ENCODE measurements at places on chromosomes 11 and 22. TPM values are rescaled to one million over a fixed set of nuclear protein-coding genes. Genes with fewer than 3 reads are reported as not detected.

Gene PIK3IP1
- total RNA-seq = 9.3 TPM

Gene APOBEC3F
- 23.8 TPM for total RNA-seq

Gene TEF
- 1.7 TPM for total RNA-seq

Gene PKNOX2
- total RNA-seq = not detected

Gene MYH9
- total RNA-seq = 619 TPM

Gene DDI1
- total RNA-seq = not detected

Gene CELF1
- 129 TPM for total RNA-seq

Gene USP2
- total RNA-seq = 1.0 TPM

Gene KCNC1
- total RNA-seq = not detected

Gene SLC6A5
- total RNA-seq = not detected

Gene UBQLN3
- total RNA-seq = not detected

Gene RASGRP2
- 20.9 TPM for total RNA-seq

Gene SERPIND1
- not detected for total RNA-seq

Gene SCGB1D2
- total RNA-seq = not detected

Gene PDE3B
- total RNA-seq = 58.8 TPM

Gene MRPL48
- 63.1 TPM for total RNA-seq

Gene PGA4
- total RNA-seq = not detected

Gene RNF215
- 17.2 TPM for total RNA-seq

Gene MMP8
- total RNA-seq = not detected

Gene INS
- not detected for total RNA-seq

Gene TESMIN
- total RNA-seq = 5.5 TPM

Gene IL10RA
- total RNA-seq = 147 TPM

Gene GPHA2
- total RNA-seq = not detected

Gene TRIM22
- total RNA-seq = 96.0 TPM

Gene MMP1
- not detected for total RNA-seq

Measured in activated T-helper 2 cell treated with anti-CD3 and anti-CD28 coated beads, Interferon-gamma antibody, Interleukin-2, Interleukin-4, amounts not matched to agents 10 μg/mL and 5 μg/mL and 100 μg/mL, durations not matched to agents 14 hours and 24 hours and 36 hours (primary cell).